ENCODE measurements at places on chromosomes 7 and 10.

DNA sequence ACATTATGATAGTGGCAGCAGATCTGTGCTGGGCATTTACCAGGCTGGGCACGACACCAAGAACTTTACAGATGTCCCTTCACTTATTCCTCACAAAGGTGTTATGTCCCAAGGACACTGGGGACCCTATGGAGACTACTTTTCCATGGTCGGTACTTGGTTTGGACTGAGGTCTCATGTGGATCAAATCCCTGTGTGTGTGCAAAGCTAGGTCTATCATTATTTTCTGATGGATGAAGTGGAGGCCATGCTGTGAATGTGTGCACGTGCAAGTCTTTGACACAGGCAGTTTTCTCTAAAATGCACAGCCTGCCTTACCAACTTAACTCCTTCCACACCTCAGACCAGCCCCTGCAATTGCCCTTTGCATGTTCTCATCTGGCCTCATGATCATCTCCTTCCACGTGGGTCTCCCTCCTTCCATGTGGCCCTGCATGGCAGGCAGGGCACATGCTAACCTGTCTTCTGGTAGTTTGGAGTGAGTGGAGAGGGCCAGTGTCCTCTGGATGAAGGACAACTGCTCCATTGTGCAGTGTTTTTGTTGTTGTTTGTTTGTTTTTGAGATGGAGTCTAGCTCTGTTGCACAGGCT lies 16.0 kb upstream of the ZNF273 start:
- no peak for DNase-seq

- no peak for DNase-seq
Measured at GRCh38 chr7:116426428-116427156, 72.9 kb upstream of the CAV2 start.

GRCh38 chr10:6035931-6036575 lies 26.1 kb downstream of the IL2RA start:
- no peak for DNase-seq

DNA sequence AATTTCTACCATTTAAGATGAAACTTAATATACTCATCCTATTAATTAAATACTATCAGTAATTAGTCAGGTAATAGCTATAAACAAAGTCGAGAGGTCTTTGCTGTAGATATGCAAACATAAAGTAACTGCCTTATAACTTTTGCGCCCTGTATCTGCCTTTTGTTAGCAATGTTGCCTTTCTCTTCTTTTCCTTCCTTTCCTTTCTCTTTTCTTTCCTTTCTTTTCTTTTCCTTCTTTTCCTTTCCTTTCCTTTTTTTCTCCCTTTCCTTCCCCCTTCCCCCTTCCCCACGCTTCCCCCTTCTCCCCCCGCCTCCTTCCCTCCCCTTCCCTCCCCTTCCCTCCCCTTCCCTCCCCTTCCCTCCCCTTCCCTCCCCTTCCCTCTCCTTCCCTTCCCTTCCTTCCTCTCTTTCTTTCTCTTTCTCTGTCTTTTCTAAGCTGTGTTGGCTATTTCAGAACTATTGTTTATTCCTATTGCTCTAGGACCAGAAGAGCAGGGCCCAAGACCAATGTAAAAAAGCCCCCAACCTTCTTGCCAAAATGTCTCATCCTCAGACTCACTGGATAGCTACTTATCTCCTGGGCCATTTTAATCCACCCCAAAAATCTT lies 65.3 kb upstream of the DKK1 start:
- no peak for DNase-seq

GRCh38 chr7:151232917-151233701 lies 826 bp downstream of the CHPF2 start:
- DNase-seq: no peak

DNA sequence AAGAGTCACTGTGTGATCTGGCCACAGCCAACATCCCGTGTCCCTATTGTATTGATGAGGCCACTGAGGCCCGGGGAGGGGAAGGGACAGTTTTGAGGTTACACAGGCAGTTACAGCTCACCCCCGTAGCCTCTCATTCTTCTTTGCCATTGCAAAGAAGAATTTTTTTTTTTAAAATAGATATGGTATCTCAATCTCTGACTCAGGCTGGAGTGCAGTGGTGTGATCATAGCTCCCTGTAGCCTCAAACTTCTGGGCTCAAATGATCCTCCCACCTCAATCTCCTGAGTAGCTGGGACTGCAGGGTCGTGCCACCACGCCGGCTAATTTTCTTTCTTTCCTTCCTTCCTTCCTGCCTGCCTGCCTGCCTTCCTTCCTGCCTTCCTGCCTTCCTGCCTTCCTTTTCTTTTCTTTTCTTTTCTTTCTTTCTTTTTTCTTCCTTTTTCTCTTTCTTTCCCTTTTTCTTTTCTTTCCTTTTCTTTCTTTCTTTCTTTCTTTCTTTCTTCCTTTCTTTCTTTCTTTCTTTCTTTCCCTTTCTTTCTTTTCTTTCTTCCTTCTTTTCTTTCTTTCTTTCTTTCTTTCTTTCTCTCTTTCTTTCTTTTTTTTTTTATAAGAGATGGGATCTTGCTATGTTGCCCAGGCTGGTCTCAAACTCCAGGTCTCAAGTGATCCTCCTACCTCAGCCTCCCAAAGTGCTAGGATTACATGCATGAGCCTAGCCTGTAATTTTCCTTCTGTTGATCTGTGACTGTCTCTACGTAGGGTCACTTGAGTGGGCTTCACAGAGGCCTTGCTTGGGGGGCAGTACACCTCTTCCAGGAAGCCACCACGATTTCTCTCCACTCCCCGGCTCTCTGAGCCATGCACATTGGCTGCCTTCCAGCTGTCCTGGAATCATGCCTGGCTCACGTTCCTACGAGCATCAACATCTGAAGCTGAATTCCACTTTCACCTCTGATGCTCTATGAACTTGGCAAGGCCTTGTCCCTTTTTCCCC lies 31.3 kb downstream of the TMEM270 start:
- no peak for DNase-seq

DNA sequence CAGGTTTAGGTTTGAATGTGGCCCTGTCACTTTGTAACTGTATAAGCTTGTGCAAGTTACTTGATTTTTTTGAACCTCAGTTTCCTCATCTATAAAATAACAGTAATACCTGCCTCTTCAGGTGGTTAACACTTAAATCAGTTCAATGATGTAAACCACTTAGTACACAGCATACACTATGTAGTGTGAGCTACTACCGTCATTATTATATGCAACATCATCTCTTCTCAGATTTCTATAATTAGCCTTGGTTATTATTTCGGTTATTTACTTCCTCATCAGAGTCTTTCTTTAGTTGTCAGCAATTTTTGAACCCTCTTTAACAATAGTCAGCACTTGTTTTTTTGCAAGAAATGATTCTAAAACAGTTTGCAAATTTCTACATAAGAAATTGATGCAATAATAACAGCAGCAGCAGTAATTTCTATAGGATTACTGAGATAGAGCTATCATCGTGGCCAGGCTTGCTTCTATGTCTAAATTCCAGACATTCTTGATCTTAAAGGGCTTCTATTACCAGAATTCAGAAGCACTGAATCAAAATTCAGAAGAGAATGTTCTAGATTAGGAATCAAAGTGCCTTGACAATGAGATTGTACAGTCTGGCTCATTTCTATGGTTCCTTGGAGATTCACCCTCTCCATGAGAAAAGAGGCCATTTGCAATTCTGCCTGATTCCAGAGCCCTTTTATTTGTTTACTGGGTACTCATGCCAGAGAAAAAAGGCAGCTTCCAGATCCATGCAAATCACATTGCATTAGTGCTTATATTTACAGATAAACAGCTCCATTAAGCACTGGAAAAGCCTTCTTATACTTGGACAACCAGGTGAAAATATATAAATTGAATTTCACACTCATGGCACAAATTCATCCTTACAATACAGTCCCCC lies 25.0 kb upstream of the WDR11 start:
- no peak for DNase-seq

- no peak for DNase-seq
Measured at GRCh38 chr10:102540023-102540422, 36.3 kb downstream of the SUFU start.

GRCh38 chr10:22958338-22958737 lies 30.5 kb downstream of the ARMC3 start:
- no peak for DNase-seq

GRCh38 chr7:36758879-36759278 lies 34.6 kb upstream of the AOAH start:
- no peak for DNase-seq

DNA sequence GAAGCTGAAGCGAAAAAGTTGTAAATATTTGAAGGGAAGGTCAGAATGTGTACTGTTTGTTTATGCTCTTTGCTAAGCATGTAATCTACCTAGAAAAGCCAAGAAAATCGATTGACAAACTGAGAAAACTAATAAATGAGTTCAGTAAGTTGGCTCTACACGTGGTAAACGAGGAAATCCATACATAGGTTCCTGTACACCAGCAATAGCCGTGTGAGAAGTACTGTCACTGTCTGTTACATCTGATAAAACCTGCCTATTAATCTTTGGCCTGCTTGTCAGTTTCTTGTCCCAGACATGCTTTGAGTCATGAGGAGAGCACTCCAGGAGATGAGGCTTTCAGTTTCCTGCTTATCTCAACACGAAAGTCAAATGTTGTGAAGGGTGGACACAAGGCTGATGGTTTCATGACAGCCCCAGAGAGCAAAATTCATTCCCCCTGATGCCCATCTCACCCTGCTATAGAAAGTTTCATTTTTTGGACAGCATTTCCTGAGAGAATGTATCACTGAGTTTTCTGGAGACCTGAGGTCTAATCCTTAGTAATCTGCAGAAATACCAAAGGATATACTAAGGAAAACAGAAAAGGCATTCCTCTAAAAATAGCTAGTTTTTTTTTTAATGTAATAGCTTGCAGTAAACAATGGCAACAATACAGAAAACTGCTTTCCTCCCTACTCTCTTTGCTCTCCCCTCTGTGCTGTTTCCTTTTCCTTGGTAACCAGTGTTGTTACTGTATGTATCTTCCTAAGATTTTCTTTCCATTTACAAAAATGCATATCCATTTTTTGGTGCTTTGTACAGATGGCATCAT lies 18.8 kb downstream of the BMPR1A start:
- DNase-seq: no peak

DNA sequence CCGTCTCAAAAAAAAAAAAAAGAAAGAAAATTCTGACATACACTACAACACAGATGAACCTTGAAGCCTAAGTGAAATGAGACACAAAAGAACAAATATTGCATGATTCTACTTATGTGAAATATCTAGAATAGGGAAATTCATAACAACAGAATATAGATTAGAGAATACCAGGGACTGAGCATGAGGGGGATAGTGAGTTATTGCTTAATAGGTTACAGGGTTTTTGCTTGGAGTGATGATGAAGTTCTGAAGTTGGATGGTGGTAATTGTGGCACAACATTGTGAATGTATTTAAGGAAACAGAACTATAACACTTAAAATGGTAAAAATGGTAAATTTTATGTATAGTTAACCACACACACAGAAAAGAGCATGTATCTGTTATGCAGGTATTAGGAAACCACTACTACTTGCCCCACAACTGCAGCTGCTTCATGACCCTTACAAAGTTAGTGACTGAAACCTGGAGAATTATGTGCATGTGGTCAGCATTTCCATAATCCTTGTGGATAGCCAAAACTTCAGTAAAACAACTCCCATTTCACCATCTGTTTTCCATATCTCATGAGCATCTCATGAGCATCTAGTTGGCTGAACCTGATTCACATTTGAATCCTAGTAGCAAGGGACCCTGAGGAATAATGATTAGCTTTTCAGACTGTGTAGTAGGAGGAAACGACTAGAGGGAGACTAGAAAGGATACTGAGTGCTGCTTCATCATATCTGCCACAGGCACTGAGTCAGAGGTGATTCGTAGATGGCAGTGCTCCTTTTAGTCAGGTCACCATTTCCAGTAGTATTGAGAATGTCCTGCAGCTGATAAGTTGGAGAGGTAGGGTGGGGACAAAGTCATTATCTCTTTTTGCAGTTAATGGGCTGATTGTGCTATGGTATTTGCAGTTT lies 26.3 kb downstream of the SAMD8 start:
- DNase-seq: no peak

DNA sequence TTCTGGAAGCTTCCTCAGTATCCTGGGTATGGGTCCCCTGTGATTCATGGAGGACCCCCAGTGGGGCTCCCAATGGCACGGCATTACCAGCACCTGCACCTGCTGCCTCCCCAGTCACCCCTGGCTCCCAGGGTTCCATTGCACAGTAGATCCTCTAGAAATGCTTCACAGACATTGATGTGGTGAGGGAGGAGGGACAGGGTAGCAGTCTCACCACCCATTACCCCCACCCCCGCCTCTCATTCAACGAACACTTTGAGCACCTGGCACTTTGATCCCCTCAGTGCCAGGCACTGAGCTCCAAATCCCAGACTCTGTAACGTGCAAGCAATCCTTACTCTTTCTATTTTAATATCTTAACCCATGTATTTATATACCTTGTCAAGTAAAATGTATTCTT lies 26.8 kb upstream of the PSAP start:
- DNase-seq: no peak

- DNase-seq: no peak
Measured at GRCh38 chr7:101659706-101660105, 30.6 kb upstream of the MYL10 start.

GRCh38 chr10:31101123-31101522 lies 69.5 kb upstream of the ZNF438 start:
- no peak for DNase-seq

GRCh38 chr7:74418538-74418937 lies 35.2 kb upstream of the GTF2IRD1 start:
- DNase-seq: no peak

DNA sequence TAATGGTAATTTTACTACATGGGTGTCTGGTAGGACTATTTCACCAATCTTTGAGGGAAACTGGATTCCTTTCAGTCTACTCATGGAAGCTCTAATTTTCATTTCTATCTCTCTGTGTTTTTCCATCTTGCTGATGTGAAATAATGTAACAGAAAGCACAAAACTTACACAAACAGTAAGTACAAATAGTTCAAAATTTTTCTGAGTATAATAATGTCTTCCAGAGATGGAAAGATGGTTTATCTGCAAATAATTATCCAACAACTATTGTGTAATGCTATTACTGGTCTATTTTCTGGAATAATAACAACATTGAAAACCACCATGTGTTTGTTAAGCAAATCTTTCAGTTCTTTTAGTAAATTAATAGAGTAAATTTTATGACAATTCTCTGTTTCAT lies 565.8 kb upstream of the MGMT start:
- DNase-seq: no peak

DNA sequence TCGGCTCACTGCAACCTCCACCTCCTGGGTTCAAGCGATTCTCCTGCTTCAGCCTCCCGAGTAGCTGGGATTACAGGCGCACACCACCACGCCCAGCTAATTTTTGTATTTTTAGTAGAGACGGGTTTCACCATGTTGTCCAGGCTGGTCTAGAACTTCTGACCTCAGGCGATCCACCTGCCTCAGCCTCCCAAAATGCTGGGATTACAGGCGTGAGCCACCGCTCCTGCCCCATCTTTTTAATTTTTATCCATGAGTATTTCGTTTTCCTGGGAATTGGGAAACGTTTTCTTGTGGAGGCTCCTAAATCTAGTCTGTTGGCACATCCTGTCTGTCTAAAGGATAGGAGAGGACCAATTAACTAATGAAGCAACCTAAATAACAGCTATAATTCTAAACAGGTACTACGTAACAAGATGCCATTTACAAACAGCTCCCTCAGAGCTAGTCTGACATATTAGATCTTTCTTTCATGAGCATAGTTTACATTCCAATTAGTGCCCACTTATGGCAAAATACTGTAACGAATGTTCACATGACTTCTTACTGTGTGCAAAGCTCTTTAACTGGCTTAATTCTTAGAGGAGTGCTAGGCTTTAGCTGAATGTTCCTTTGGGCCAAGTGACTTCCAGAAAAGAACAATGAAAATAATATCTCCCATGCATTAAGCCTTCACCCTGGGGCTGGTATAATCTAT lies 151.0 kb upstream of the YAE1 start:
- DNase-seq: no peak

Data from putamen (tissue), 1 donor.